ENCODE measurements at places on chromosomes 2 and 18.

DNA sequence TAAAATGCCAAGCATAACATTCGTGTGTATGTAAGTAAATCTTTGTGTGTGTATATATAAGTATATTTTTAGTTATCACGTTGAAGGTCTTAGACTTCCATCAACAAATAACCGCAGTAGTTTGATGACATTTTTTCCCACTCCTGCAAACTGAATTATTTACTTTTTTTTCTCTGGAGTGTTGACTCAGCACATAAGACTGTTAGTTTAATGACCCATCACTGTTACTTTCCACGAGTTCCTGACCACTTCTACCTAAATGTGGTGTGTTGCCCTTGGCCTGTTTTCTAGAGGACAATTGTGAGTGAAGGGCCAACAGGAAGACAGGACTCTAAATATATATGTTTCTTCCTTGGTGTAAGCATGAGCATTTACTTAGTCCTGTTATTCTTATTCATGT is 71.3 kb upstream of the TXNDC2 start:
- no peak for DNase-seq

DNA sequence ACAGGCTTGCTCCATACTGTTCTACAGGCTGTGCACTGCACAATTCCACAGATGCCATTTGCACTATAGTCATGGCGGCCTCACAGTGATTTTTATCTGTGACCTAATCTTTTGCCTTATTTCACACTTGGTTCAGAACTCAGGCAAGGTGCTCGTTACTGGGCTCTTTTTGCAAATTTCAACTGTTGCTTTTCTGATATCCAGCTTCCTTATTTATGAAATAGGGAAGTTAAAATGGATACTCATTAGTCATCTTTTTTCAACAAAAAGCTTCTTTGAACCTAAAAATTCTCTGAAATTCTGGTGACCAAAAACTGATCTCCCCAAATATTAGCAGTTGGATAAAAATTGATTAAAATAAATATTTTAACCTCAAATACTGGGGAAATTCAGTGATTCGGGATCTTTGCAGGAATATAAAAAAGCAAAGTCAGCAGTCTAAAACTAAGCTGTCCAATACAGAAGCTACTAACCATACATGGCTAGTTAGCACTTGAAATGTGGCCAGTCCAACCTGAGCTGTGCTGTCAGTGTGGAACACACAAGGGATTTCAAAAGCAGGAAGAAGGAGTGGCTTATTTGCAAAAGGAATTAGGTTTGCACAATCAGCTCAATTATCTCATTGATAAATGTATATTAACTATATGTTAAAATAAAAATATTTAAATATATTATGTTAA is 134.4 kb downstream of the COL4A4 start:
- no peak for DNase-seq

GRCh38 chr2:73386342-73386868 is 769 bp downstream of the ALMS1 start:
- no peak for DNase-seq

DNA sequence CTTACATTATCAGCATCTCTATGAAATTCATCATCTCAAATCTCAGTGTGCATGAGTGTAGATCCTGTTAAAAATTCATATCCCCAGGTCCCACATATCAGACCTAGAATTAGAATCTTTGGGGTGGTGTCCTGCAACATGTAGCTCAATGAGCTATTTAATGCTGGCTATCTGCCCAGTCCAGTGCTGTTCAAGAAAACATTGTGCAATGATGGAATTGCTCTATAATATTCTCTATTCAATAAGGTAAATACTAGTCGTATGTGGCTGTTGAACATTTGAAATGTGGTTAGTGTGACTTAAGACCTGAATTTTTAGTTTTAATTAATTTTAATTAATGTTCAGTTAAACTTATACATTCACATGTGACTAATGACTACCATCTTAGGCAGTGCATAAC is 127.4 kb downstream of the NOL4 start:
- DNase-seq = no peak

DNA sequence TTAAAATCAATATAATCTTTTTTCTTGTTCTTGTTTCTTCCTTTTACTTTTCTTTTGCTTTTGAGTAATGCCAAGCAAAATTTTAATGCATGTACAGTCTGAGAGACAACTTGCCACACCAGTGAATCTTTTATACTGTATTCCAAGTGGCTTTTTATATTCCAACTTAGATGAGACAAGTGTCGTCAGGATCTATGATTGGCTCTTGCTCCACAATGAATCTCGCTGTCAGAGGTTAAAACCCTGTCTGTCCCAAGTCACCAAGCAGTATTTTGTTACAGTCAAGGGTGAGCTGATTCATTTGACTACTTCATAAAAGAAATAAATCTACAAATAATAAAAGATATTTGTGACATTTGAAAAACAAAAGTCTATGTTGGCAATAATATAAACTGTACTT is at the start of gene MSTN:
TSS of gene MSTN (minus strand) at position 129 of the 400 bp plus-strand sequence. CDS start 133 bp downstream, outside the sequence.
- DNase-seq = no peak

- no peak for DNase-seq
These were observed 536.9 kb downstream of the TMX3 start for GRCh38 chr18:68177807-68178702.

DNA sequence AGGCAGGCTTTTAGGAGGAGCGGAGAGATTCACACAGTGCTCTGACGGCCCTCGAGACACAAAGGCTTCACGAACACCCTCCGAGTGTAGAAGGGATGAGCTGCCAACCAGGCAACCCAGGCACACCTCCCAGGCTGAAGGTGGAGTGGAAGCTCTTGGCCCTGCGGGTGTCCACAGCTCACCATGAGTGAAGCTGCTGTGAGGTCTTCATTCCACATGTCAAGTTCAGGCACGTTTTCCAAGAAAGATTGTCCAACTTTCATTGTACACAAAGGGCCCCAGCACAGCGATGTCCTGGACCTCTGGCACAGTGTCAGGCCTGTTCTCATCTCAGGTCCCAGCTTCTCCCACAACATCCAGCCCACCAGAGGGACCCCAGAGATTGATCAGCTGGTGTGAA is 13.4 kb downstream of the PARD6G start:
- DNase-seq = no peak

Data from NCI-H1048 (cell line).